ENCODE measurements at places on chromosomes 4 and X. TPM values are rescaled to one million over a fixed set of nuclear protein-coding genes. Genes with fewer than 3 reads are reported as not detected.

DNA sequence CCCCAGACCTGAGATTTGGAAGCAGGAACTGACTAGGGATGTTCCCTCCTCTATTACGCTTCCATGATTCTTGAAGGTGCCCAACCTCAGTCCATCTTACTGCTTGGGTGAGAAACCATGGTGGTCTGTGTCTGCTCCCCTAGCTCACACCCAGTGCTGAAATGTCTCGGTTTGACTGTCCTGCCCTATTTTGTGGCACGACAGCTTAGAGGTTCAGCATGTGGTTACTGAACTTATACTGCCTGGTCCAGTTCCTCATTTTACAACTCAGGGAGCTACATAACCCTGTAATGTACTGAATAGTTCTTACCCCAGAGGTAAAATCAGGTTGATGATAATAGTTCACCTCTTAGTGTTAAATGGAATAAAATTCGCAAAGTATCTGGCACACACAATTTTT lies 203.1 kb downstream of the RBM46 start:
- DNase-seq: no peak

DNA sequence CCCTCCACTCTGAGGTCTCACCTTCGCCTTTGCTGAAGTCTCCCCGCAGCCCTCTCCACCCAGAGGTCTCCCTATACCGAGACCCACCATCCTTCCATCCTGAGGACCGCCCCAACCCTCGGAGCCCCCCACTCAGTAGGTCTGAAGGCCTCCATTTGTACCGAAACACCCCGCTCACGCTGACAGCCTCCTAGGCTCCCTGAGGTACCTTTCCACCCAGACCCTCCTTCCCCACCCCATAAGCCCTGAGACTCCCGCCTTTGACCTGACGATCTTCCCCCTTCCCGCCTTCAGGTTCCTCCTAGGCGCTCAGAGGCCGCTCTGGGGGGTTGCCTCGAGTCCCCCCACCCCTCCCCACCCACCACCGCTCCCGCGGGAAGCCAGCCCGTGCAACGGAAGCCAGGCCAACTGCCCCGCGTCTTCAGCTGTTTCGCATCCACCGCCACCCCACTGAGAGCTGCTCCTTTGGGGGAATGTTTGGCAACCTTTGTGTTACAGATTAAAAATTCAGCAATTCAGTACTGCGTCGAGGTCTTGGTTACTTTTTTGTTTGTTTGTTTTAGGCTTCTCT lies 5.0 kb downstream of the SOD3 start:
- no peak for DNase-seq

- DNase-seq: no peak
Measured at GRCh38 chr4:53355930-53356521, 9.8 kb downstream of the SCFD2 start.

- no peak for DNase-seq
Measured at GRCh38 chr4:172088556-172088955, 275.4 kb downstream of the GALNTL6 start.

- DNase-seq: no peak
Measured at GRCh38 chr4:3372933-3373465, 68.8 kb upstream of the HGFAC start.

DNA sequence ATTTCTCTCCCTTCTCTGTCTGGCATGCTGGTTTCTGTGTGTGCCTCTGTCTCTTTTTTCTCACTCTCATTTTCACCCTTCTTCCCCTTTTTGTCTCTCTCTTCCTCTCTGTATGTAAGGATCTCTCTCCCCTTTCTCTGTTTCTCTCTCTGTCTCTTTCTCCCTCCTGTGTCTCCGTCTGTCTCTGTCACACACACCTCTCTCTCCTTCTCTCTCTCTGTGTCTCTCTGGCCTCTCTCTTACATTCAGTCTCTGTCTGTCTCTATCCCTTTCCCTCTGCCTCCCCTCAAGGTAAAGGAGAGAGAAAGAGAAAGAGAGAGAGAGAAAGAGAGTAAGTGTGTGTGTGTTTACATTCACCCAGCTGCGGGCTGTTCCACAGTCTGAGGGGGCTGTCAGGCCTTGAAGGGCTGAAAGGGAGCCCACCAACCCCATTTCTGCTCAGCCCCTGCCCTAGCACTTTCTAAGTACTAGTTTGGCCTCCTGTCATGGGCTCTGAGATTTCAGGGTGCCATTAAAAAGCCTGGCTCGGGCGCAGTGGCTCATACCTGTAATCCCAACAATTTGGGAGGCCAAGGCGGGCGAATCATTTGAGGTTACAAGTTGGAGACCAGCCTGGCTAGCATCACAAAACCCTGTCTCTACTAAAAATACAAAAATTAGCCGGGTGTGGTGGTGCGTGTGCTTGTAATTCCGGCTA lies 9.6 kb upstream of the TSPYL2 start:
- DNase-seq: no peak

GRCh38 chr4:70603856-70604255 lies 11.8 kb downstream of the AMBN start:
- no peak for DNase-seq

DNA sequence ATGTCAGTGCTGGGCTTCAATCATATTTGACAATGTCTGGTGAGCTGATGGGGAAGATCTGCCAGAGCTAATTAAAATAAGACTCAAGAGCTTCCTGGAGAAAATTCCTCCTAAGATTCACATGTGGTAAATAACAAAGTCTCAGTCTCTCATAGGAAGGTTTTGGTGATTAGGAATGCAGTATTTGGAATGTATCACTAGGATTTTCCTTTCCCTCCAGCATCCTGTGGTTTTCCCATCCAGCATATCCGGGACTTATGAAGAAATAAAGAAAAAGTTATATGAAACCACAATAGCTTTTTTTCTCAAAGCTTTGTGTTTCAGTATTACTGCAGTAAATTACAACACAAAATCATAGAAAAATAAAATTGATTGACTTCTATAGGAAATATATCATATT lies 1597.1 kb downstream of the ADGRL3 start:
- no peak for DNase-seq

GRCh38 chr4:138677748-138678147 lies 337.8 kb upstream of the NOCT start:
- DNase-seq: no peak

GRCh38 chrX:40152173-40152711 lies 54.5 kb upstream of the BCOR start:
- no peak for DNase-seq

DNA sequence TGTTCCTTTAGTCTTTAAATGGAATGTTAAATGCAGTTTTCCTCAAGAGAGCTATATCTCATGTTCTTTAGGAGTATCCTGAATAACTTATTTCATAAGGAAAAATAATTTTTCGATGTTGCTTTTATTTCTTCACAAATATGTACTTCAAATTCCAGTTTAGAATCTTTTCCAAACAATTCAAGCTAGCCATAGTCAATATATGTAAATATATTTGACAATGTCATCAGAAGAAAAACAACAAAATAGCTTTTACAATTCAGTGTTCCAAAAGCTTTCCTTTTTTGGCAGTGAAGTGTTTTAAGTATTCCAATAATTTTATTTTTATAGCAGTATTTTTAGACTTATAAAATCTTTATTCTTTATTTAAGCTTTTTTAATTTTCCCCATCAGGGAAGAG lies 1532.0 kb downstream of the PCDH18 start:
- DNase-seq: no peak

ARMCX4 gene
- polyA plus RNA-seq: 32.1 TPM

SLITRK4 gene
- 17.9 TPM for polyA plus RNA-seq

TMPRSS11D gene
- polyA plus RNA-seq: 0.13 TPM

NLGN3 gene
- 5.1 TPM for polyA plus RNA-seq

Data from left kidney (tissue), 8 donors.